ENCODE measurements at places on chromosomes 11 and 22. TPM values are rescaled to one million over a fixed set of nuclear protein-coding genes. Genes with fewer than 3 reads are reported as not detected.

The NFAM1 gene
- total RNA-seq, result 0.21 TPM

The PSMA1 gene
- total RNA-seq, result 329 TPM

The TNNT3 gene
- total RNA-seq, result 2.9 TPM

The MRPL48 gene
- total RNA-seq, result 63.1 TPM

The CEND1 gene
- 2.2 TPM for total RNA-seq

The TRPM5 gene
- not detected for total RNA-seq

The TRIM6 gene
- 0.87 TPM for total RNA-seq

The CNTF gene
- 4.0 TPM for total RNA-seq

The OR8G1 gene
- not detected for total RNA-seq

The KCNJ11 gene
- total RNA-seq, result 0.83 TPM

The IFITM10 gene
- total RNA-seq, result 0.14 TPM

The DCDC1 gene
- total RNA-seq, result not detected

The GLYATL2 gene
- not detected for total RNA-seq

The GSTT2 gene
- total RNA-seq, result not detected

The FOLR2 gene
- total RNA-seq, result not detected

The SLC35F2 gene
- 28.0 TPM for total RNA-seq

The MYBPC3 gene
- total RNA-seq, result not detected

The ASCL3 gene
- total RNA-seq, result not detected

The IRAG1 gene
- not detected for total RNA-seq

The TREH gene
- not detected for total RNA-seq

The SMIM35 gene
- total RNA-seq, result 1.7 TPM

The BID gene
- total RNA-seq, result 11.5 TPM

The RBMXL2 gene
- total RNA-seq, result not detected

The ACCSL gene
- not detected for total RNA-seq

The CXCR5 gene
- total RNA-seq, result 8.1 TPM

The SCUBE2 gene
- not detected for total RNA-seq

The LRRC10B gene
- total RNA-seq, result 0.07 TPM

The LRRC74B gene
- total RNA-seq, result not detected

The RASL10A gene
- total RNA-seq, result 0.52 TPM

The FAM181B gene
- total RNA-seq, result not detected

The INS gene
- not detected for total RNA-seq

The PSMC3 gene
- total RNA-seq, result 214 TPM

The MUC15 gene
- not detected for total RNA-seq

The CD3D gene
- total RNA-seq, result 386 TPM

The MUC6 gene
- not detected for total RNA-seq

The STX3 gene
- total RNA-seq, result 14.1 TPM

The SBF2 gene
- total RNA-seq, result 4.2 TPM

The UCP3 gene
- total RNA-seq, result 2.0 TPM

The OR10W1 gene
- total RNA-seq, result not detected

The ARSA gene
- total RNA-seq, result 25.0 TPM

The PPP6R3 gene
- 134 TPM for total RNA-seq

The KAT5 gene
- total RNA-seq, result 79.4 TPM

The NADSYN1 gene
- 114 TPM for total RNA-seq

The DTX4 gene
- total RNA-seq, result 0.09 TPM

The DUSP8 gene
- total RNA-seq, result 1.8 TPM

The CREB3L1 gene
- total RNA-seq, result not detected

The UPK3A gene
- total RNA-seq, result not detected

The CPT1B gene
- total RNA-seq, result 74.3 TPM

The BDNF gene
- total RNA-seq, result not detected

The OTOG gene
- not detected for total RNA-seq

The SCN4B gene
- total RNA-seq, result 0.32 TPM

The VPREB1 gene
- not detected for total RNA-seq

All from activated T-helper 2 cell treated with anti-CD3 and anti-CD28 coated beads, Interferon-gamma antibody, Interleukin-2, Interleukin-4, amounts not matched to agents 10 μg/mL and 5 μg/mL and 100 μg/mL, durations not matched to agents 14 hours and 24 hours and 36 hours (primary cell).